NCI-H1436 (cell line): ENCODE measurements at places on chromosomes 2 and 18.

DNA sequence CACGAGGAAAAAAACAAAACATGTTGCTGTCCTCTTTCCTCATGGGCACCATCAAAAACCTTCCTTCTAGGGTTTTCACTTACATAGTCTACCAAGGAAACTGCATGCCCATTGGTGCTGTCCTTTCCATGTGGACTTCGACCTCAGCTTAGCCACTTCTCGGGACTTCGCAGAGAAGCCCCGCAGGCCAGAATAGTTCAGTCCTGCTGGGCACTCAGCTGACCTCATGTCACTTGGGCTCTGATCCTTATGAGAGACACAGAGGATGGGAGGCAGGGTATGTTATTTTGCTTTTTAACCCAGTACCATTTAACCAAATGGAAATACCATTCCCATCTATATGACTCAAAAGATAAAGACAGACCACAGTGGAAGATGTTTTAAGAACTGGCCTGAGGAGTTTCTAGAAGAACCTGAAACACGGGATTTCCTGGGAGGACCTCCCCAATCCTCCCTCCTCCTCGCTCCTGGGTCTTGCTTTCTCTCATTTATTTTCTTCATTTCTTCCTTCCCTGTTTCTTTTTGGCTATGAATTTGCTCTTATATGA is 28.4 kb downstream of the AAK1 start:
- DNase-seq: no peak

DNA sequence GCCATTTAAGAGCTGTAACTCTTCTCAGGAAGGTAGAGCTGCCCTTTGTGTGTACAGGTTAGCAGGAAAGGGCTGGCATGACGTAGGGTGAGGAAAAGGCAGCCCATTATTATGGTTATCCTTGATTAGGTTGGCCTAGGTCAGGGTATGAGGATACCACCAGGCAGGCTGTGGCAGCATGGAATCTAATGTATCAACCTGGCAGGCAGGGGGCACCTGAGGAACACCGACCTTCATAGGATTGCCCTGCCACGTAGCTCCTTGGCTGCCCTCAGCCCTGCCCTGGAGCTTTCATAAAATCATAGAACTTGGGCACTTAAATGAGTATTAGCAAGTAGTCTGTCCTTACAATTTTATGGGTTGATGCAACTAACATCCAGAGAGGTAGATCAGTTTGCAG is 261.6 kb downstream of the LTBP1 start:
- no peak for DNase-seq

DNA sequence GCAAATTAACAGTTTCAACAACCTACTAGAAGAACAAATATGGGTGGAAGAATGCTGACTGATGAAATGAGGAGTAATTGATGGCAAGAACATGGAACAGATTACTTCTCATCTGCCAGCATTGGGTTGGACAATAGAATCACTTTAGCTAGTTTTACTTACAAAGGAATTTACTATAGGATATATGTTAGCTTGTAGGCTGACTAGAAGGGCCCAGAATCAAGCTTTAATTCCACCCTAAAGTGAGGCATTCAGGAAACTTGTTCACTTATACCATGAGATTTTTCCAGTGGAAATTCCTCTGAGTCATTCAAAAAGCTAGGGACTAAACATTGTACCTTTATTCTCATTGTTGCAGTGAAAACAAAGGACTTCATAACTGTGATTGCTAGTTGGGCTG is 5.0 kb upstream of the ZSWIM2 start:
- no peak for DNase-seq

DNA sequence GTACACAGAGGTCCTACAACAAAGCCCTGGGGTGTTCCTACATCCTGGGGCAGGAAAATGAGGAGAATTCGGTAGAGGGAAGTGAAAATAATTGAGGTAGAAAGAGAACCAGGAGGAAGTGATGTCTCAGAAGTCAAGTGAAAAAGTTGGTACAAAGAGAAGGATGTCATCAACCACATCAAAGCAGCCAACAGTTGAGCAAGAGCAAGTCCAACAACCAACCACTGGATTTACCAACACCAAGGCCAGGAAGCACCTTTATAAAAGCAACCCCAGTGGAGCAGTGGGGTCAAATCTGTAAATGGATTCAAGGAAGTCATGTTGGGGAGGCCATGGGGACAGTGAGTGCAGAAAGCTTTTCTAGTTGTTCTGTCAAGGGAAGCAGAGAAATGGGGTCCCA is 360.4 kb downstream of the ZNF516 start:
- DNase-seq: no peak

GRCh38 chr2:231222318-231223000 is 24.0 kb downstream of the ARMC9 start:
- DNase-seq: no peak

DNA sequence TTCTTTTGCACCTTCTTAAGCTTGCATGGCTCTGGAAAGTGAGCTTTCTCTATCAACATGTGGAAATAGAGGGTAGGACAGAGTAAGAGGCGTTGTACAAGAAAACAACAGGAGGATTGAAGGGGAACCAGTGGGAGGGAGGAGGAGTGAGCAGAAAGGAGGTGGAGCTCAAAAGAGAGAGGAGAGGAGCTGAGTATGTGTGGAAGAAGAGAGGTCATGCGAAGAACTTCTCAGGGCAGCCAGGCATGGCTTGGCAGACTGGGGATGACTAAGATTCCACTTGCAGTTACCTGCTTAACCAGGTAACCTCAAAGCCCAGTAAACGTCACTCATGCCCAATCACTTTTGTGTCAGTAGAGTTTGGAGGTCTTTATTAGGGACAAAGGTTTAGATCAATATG is 105.1 kb downstream of the BCL2L11 start:
- no peak for DNase-seq

DNA sequence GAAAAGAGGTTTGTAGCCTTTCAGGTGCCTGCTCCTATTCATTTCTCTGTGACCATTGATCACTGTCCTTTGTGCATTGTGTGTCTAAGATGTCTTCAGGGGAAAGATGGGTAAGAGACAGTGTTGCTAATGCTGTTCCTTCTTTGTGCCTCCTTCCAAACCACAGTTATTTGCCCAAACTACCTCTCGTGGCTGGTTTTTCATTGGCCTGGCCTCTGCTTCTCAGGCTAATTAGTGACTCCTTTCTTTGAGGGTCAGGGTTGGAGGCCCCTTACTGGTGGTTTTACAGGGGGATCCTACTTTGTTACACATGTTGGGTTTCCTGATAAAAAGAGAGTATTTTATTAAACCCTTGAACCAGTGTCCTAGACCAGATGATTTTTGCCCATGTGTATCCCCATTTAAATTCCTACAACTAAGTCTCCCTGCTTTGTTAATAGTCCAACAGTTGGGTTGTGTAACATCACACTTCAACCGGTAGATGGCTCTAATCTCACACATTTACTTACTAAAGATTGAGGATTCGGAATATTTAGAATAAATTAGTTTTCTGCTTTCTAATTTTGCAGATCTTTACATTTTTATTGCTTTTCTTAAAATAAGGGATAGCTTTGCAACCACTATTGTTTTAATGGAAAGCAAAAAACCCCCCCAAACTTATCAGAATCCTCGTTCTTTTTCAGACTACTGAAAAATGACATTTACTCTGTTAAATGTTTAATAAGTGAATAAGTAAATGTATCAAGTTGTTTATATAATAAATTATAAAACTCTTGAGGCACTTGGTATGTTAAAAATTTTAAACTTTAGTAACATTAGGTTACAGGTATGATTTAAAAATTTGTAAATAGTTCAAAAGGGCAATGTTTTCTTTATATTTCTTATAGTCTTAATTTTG is 2.4 kb downstream of the MARS2 start:
- peak; percentile 16 for DNase-seq

- no peak for DNase-seq
These were observed 195.5 kb downstream of the TTC32 start for GRCh38 chr2:19706332-19706731.

GRCh38 chr2:64228918-64229317 is 84.7 kb upstream of the PELI1 start:
- no peak for DNase-seq

DNA sequence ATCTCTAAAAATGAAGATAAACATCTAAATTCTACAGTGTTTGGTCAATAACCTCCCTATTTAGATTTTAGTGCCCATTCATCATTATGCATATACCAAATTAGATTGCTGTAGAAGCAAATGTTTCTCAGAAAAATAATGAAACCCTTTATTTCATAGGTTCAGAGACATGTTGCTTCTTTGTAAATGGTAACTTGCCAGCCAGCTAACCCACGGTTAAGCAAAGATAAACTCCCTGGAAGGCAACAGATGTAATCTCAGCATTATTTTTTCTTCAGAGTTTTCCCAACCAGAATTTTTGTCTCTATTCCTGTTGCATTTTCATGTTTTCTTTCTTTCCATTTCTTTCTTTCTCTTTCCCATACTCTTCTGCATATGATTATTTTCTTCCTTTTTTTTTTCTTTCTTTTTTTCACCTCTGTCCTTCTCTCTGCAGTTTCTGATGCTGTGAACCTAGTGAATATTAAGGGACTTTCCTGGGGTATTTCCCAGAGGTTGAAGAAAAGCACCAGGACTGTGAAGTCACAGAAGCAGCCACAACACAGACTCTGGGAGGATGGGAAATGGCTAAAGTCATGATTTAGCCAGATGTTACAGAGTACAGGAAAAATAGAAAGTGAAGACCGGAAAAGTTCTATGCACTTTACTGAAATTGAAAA is 50.0 kb upstream of the DSG1 start:
- no peak for DNase-seq

DNA sequence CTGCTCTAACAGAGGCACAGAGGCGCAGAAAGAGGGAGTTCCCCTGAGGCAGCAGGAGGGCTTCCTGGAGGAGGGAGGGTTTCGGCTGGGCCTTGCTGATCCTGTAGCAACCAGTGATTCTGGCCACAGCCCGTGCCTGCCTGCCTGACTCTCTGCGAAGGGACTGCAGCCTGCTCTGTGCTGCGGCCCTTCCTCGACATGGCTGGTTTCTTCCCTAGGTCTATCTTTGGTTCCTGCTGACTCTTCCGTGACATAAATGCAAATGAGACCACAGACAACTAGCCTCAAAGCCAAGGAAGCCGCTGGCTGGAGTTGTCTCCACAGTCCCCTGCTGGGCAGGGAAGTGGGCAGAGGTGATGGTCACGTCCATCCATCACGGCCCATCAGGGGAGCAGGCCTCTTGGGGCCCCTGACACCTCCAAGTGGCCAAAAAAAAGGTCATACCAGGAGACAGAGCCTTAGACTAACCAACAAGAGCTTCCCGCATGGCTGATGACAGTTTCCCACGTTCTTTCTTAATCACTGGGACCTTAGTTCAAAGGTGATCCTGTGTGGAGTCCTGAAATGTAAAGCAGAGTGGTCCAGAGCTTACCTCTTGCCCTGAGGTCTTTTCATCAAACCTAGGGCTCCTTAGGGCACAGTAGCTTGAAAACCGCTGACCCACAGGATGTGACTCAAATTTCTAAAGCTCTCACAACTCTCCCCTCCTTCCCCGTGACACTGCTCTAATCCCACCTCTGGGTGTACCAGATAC is 55.3 kb downstream of the HS1BP3 start:
- DNase-seq: no peak

DNA sequence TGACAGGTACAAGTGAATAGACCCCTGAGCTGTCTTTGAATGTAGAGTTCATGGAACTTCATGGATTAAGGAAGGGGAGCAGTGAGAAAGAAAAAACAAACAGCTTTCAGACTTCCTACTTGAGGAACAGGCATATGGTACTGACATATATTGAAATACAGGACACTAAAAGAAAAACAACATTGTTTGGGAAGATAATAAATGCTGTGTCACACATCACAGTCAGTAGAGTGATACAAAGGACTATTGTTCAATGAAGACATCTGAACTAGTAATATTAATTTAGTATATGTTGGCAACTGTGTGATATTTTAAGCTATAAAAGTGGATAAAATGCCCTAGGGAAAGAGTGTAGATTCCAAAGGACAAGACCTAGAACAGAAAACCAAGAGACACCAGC is 3.3 kb downstream of the DSC2 start:
- DNase-seq: no peak

GRCh38 chr2:46327627-46328026 is 30.4 kb downstream of the EPAS1 start:
- DNase-seq: no peak

- DNase-seq: no peak
These were observed 678.4 kb downstream of the DCDC2C start for GRCh38 chr2:4381773-4382172.

DNA sequence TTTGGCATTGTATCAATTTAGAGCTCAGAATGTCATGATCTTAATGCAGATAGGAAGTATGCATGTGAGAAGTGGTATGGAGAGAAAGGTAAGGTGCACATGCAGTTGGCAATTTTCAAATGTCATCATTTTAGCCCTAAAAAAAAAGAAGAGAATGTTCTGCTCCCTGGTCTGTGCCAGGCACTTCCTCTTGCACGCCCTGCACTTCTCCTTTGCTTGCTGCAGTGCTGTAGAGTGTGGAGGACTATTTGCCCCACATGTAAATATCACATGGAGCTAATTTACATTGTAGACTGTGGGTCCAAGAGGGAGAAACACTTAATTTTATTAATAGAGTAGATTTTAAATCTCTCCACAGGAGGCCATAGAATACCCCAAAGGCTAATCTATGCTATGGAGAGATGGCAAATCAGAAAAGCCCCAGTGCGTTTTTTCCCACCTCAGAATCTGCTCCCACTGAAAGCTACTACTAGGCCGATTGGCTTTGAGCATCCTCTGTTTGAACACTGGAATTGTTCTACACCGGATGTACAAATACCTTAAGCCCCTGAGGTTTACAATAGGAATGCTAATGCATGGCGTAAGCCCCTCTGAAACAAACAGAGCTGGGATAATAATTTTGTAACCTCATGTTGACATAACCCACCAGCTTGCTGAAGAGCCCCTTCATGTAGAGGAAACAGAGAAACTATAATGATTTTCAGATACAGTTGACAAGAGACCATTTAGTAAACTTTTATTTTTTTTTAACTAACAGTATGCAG is 137.2 kb upstream of the KLHL14 start:
- no peak for DNase-seq
